RWPE1 (cell line): ENCODE measurements at places on chromosomes 1 and 21.

- no peak for DNase-seq
These were observed 128.8 kb upstream of the COA6 start for GRCh38 chr1:234244482-234244881.

DNA sequence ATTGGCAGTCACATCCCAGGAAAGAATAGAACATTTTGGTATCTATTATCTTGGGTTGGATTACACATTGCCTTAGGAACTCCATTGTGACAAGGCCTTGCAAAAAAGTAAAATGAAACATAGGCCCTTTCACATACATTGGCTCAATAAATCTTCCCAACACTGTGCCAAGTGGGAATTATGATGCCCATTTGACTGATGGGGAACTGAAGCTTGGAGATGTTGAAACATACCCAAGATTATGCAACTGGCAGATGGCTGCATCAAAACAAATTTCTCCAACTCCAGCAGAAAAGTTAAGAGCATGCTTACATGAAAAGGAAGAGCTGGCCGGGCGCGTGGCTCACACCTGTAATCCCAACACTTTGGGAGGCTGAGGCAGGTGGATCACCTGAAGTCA, 26.9 kb downstream of the PLEKHO1 start:
- no peak for DNase-seq

- no peak for DNase-seq
These were observed 9.4 kb downstream of the COL6A1 start for GRCh38 chr21:45990741-45991605.

GRCh38 chr1:41374711-41375110, 13.5 kb downstream of the FOXO6 start:
- DNase-seq, result no peak

- no peak for DNase-seq
These were observed 74.0 kb upstream of the GALNT2 start for GRCh38 chr1:229993060-229993459.

GRCh38 chr21:29511096-29511495, 212.4 kb downstream of the BACH1 start:
- DNase-seq, result no peak

GRCh38 chr1:177897281-177897997, 72.4 kb downstream of the SEC16B start:
- DNase-seq, result no peak

- DNase-seq, result no peak
These were observed 2.3 kb downstream of the NR5A2 start for GRCh38 chr1:200029822-200030152.

DNA sequence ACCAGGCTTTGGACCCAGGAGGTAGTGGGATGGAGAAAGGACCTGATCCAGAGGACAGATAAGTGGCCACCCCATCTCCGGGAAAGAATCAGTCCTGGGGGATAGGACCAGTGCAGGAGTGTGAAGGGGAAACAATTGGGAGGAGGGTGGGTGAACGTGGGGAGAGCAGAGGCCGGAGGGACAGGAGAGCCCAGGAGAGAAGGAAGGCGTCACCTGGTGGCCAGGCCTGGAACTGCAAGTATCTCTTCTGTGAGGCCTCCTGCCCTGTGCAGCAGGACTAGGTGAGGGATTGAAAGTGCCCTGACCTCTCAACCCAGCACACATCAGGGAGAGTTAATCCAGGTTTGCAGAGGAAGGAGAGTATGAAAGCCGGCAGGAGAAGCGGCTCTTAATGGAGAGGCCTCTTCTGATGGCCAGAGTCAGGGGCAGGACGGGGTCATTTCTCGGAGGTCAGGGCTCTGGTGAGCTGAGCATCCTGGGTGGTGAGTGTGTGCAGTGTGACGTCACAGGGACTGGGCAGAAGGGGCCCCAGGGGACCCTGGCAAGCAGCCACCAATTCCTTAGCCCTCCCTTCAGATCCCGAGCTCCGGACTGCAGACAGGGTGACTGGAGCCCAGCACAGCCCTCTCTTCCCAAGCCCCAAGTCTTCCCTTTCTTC, 9.2 kb upstream of the LAD1 start:
- peak; percentile 87 for DNase-seq

- peak; percentile 34 for DNase-seq
These were observed 7.4 kb upstream of the TRIM58 start for GRCh38 chr1:247849616-247850015.

DNA sequence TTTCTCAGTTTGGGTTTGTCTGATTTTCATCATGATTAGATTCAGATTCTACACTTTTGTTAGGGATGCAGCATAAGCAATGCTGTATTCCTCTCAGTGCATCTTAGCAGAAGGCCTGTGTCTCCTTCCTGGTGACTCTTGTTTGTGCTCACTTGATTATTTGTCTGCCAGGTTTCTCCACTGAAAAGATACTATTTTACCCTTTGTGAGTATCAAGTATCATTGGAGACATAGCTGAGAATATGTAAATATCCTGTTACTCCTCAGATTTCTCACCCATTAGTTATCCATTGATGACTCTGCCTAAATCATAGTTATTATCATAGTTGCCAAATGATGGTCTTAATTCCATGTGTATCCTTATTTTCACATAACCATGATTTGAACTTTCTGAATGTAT, 148.5 kb downstream of the POU2F1 start:
- no peak for DNase-seq

DNA sequence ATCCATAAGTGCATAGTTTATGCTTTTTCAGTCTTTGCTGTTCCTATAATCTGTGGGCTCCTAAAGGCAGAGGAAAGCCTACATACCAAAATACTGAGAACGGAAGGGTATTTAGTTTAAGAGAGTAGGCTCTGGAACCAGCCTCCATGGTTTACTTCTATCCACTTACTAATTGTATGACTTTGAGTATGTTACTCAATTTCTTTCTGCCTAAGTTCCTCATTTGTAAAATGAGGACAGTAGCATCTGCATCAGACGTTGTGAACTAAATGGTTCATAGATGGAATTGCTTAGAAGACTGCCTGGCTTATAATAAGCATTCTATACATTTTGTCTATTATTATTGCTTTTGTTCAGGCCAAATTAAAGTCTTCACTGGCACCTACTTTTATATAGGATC, 111.0 kb downstream of the NTNG1 start:
- DNase-seq, result no peak
